ENCODE measurements at places on chromosomes 6 and 20.

DNA sequence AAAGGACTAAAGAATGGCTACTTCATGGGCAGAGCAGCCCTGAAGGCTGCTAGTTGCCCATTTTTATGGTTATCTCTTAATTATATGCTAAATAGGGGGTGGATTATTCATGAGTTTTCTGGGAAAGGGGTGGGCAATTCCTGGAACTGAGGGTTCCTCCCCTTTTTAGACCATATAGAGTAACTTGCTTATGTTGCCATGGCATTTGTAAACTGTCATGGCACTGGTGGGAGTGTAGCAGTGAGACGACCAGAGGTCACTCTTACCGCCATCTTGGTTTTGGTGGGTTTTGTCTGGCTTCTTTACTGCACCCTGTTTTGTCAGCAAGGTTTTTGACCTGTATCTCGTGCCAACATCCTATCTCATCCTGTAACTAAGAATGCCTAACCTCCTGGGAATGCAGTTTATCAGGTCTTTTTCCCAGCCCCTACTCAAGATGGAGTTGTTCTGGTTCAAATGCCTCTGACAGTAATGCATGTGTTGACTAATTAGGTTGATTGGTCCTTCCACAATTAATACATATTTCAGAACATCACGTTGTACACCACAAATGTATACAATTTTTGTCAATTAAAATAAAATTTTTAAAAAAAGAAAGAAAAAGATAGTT, 139.5 kb downstream of the PDE7B start:
- no peak for DNase-seq

DNA sequence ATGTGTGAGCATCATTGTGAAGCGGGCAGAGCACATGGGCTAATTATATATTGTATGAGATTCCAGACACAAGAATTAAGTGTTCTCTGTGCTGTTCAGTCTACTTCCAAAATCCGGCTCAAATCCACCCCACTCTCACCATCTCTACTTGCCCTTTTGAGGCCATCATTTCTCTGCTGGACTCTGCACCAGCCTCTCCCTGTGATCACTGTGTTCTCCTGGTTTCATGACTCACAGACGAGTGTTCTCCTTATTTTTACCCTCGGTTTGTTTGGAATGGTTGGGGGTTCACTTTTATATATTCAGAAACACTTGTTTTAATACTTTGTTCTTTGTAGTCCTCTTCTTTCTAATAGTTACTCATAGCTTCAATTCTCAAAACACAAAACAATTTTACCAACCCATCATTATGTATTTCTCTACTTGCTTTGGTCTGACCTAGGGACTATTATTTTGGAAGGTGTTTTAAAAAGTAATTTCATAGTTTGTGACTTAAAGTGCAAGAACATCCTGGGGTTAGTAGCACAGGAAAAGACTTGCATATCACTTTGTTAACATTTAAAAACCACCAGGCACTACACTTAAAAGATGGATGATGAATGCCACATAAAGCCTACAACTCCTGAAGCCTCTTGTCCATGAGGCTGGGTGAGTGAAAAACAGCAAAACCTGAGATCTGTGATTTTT, 82.7 kb downstream of the UST start:
- DNase-seq = no peak

DNA sequence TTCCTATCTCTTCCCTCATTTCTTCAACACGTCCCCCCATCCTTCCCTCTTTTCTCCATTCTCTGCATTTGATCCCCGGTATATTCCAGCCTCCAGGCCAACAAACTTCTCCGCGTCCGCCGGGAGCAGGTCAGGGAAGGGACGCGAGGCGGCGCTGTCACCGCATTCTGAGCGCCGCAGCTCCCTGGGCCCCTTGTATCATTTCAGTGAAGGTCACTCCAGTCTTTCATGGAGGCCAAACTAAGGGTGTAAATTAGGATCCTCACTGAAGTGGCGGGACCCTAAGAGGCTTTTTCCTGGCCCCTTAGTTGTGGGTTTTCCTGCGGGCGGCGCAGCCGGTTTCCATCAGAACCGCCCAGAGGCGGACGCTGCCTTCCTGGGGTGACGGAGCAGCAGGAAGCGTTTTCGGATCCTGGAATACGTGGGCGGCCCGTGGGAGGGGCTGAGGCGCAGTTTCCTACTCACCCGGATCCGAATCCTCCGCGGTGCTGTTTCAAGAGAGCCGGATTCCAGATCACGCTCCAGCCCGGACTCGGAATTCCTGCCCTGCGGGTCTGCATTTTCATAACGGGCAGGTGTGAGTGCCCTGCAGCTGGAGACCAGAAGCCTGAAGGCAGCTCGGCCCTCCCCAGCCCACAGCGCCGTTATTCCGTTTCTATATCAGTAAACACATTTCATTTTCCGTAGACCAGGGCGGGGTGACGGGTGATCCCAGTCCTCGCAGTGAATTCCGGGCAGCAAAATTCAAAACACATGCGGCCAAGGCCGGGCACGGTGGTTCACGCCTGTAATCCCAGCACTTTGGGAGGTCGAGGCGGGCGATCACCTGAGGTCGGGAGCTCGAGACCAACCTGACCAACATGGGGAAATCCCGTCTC, 3.6 kb upstream of the MICA start:
- DNase-seq = peak; percentile 81

GRCh38 chr6:107246972-107247615, 131.8 kb upstream of the BEND3 start:
- no peak for DNase-seq

- DNase-seq = no peak
These were observed 9.7 kb upstream of the MRPS10 start for GRCh38 chr6:42227173-42227850.

DNA sequence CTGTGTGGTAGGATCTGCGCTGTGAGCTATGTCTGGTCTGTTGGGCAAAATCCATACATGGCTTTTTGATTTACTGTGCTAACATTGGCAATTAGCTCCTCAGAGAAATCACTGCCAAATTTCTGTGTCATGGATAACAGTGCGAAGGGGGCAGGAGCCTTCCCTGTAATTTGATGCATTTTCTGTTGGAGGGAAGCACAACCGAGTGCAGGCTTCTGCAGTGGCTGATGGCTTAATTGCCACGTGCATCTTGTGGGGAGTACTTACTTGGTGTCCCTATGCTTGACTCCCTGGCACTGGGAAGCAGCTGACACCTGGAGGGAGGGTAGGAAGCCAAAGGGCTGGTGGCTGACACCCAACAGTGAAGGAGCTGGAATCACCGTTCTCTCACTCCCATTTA, 99.3 kb upstream of the PROKR2 start:
- no peak for DNase-seq

GRCh38 chr20:1345030-1345755, 16.3 kb upstream of the SDCBP2 start:
- DNase-seq = no peak

DNA sequence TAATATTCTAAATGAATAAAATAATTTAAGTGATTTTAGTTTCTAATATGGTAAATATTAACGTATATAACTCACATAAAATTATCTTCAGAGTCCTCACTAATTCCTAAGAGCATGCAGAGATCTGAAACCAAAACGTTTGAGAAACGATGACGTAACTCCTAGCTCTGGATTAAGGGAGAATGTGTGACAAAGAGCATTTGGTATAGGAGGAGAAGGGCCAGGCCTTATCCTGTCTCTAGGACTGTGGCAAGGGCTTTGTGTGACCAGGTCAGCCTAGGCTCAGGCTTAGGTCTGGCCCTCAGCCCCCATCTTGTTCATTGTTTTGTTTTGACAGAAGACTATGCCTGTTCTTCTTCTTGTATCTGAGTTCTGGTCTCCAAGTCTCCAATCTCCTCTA, 19.2 kb upstream of the POLR1H start:
- no peak for DNase-seq

GRCh38 chr6:134590449-134590848, 272.5 kb upstream of the SGK1 start:
- no peak for DNase-seq

GRCh38 chr6:139920027-139920775, 545.8 kb upstream of the CITED2 start:
- no peak for DNase-seq

DNA sequence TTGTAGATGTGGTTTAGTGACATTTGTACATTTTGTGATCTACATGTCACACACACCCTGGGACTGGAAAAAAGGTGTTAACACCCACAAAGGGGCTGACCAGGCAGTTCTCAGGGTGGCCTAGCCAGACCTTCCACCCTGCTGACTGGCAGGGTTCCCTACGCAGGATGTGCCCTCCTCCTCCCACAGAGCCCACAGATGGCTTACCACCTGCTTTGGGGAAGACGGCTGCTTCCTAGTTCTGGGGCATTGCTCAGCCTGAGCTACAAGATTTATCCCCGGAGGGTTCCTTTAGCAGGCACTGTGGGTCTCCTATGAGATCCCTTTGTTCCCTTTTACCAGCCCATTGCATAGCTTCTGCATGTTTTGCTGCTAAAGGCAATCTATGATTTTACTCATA, 35.1 kb downstream of the SNAP25 start:
- no peak for DNase-seq
